ENCODE measurements at places on chromosomes 5 and 9.
A peak's percentile ranks its signal among the peaks of the same experiment; 100 is the strongest.

GRCh38 chr5:6631441-6631840 lies 1.4 kb downstream of the NSUN2 start:
- DNase-seq = no peak

GRCh38 chr5:150598821-150599273 lies 41.6 kb upstream of the SYNPO start:
- DNase-seq = no peak

DNA sequence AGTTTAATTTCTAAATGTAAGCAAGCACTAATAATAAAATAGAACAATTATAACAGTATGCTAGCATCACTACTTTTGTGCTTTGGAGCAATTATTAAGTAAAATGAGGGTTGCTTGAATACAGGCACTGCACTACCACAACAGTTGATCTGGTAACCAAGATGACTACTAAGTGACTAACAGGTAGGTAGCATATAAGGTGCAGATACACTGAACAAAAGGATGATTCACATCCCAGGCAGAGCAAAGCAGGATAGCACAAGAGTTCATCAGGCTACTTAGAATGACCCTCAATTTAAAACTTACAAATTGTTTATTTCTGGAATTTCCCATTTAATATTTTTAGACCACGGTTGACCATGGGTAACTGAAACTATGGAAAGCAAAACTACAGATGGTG lies 48.0 kb upstream of the RGS7BP start:
- no peak for DNase-seq

DNA sequence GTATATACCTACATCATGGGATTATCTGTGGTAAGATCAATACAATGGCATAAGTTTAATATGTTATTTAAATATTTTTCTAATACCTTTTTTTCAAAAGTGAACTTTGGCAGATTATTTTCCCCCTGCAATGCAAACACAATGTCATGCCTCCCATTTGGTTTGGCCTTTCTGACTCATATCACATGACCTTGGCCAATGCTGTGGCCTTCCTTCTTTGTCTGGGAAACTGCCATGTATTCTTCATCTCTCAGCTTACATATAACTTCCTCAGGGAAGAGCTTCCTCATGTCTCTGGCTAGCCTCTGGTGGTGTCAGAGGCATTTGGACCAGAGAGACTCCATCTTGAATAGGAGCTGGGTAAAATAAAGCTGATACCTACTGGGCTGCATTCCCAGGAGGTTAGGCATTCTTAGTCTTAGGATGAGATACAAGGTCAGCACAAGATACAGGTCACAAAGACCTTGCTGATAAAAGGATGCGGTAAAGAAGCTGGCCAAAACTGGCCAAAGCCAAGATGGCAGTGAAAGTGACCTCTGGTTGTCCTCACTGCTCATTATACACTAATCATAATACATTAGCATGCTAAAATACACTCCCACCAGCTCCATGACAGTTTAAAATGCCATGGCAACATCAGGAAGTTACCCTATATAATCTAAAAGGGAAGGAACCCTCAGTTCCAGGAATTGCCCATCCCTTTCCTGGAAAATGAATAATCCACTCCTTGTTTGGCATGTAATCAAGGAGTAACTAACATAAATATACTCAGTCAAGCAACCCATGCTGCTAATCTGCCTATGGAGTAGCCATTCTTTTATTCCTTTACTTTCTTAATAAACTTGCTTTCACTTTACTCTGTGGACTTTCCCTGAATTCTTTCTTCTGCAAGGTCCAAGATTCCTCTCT lies 76.0 kb downstream of the C9orf153 start:
- peak; percentile 20 for DNase-seq

DNA sequence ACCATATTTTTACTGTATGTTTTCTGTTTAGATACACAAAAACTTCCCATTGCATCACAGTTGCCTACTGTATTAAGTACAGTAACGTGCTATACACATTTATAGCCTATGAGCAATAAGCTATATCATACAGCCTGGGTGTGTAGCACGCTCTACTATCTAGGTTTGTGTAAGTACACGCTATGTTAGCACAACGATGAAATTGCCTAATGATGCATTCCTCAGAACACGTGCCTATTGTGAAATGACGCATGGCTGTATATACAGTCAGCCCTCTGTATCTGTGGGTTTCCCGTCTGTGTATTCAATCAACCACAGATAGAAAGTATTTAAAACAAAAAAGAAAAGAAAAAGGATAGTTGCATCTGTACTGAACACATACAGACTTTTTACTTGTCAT lies 64.2 kb downstream of the SGCD start:
- no peak for DNase-seq

- no peak for DNase-seq
These were observed 975 bp downstream of the TPRN start for GRCh38 chr9:137199411-137200121.

DNA sequence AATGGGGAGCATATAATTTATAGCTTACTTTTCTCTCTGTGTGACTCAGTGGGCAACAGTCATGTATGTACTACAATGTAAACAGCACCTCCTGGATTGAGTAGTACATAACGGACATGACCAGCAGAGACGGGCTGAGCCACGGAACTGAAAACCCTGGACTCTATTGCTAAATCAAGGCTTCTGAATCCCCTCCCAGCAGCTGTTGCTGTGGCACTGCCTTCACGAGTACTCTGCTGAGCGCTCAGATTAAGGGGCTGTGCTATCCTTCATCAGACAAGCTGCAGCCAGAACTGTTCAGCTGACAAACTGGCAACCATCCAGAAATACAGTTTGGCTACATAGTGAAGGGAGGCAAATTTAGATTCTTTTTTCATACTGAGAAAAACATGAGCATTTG lies 131.3 kb upstream of the CCDC180 start:
- no peak for DNase-seq

- no peak for DNase-seq
These were observed 49.1 kb upstream of the CDH6 start for GRCh38 chr5:31144364-31144763.

GRCh38 chr5:60507687-60508086 lies 192.3 kb downstream of the DEPDC1B start:
- DNase-seq = no peak
